ENCODE measurements at places on chromosomes 1 and 21.

- DNase-seq: no peak
Observed at GRCh38 chr1:177423090-177423489, 252.3 kb downstream of the BRINP2 start.

DNA sequence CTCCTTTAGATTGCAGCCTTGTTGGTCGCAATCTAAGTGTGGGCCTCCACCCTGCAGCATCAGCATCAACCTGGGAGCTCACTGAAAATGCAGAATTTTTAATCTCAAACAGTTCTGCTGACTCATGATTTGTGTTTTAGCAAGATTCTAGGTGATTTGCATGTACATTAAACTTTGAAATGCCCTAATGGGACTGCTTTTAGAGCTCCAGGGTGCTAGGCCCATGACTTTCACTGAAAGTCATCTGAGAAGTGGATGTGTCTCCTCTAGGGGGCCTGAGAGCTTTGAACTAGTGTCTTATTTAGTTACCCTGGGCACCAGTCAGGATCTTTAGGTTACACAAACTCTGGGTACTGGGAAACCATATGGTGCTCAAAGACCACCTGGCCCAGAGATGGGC lies 9.0 kb downstream of the TRIM67 start:
- DNase-seq: no peak

GRCh38 chr1:171196351-171196750 lies 11.3 kb downstream of the FMO2 start:
- DNase-seq: no peak

DNA sequence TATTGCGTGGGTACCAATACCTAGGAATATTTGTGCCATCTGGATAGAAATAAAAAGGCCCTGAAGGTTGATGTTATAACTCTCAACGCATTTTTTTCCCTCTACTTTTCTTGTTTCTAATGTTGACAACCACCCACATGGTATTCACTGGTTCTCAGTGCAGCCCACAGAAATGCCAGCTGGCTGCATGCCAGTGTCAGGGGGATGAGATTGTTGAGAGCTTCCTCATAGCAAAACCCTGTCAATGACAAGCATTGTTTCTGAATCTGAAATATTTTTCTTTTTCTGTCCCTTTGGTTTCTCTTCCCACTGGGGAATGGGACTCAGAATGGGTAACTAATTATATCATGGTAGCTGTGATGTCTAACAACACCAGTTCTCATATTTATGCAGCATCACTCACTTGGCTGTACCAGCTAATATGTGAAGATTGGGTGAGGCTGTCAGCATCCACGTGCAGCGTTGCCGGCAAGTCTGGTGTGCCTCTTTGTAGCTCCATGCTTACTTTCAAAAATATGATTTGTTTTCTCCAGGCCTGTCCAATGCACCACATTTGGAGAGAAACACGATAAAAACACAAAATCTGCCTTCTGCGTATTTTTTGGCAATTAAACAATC lies 284.6 kb downstream of the PTBP2 start:
- DNase-seq: peak; percentile 93

GRCh38 chr1:169872906-169873305 lies 20.8 kb downstream of the SCYL3 start:
- DNase-seq: no peak

DNA sequence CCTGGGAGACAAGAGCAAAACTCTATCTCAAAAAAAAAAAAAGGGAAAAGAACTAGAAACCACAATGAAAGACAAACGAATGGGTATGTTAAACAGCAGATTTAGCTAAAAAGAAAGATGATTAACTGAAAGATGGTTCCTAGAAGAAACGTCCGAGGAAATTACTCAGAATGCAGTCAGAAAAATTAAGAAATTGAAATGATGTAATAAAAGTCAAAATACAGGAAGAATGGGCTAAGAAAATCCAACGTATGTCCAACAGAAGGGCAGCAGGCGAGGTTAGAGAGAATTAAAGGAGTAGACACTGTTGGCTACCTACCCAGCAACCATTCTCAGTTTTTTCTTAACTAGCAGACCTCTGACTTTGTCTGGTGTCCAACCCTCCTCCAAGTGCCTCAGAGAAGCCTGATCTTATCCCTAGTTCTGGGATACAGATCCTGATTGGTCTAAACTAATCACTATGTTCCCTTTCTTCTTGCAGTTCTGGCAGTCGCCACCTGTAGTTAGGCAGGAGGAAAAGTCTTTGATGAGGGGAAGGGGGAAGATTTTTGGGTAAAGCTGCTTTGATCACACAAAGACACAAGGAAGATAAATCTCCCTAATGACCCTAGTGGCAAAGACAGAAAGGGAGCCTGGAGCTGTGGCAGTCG lies 25.7 kb downstream of the GPR161 start:
- DNase-seq: no peak

GRCh38 chr1:53511933-53512806 lies 53.0 kb downstream of the DMRTB1 start:
- DNase-seq: no peak

DNA sequence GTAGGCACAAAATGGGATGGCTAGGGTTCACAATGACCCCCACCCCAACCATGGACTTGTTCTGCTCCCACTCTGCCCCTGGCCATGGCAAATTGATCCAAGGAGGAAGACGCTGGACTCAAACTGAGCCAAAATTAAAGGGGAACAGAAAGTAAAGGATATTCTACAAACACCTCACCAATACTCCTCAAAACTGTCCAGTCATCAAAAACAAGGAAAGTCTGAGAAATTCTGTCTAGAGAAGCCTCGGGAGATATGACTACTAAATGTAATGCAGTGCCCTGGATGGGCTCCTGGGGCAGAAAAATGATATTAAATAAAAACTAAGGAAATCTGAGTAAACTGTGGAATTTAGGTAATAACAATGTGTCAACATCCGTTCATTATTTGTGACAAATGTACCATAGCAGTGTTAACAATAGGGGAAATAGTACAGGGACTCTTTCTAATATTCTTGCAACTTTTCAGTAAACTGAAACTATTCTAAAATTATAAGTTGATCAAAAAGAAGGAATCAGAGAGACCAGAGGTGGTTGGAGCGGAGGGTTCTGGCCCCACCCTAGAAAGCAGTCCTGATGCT lies 45.0 kb downstream of the MIS18A start:
- DNase-seq: no peak

All from myocyte (in vitro differentiated cells).